ENCODE measurements at places on chromosomes 7 and 10. TPM values are rescaled to one million over a fixed set of nuclear protein-coding genes. Genes with fewer than 3 reads are reported as not detected.

ZP3 gene
- 4.6 TPM for total RNA-seq

TUBAL3 gene
- total RNA-seq = not detected

C10orf62 gene
- not detected for total RNA-seq

ZNF511 gene
- 14.3 TPM for total RNA-seq

PON3 gene
- 0.39 TPM for total RNA-seq

TMEM229A gene
- 7.6 TPM for total RNA-seq

PLAC9 gene
- 116 TPM for total RNA-seq

PROSER2 gene
- total RNA-seq = 2.1 TPM

ENKUR gene
- total RNA-seq = 0.10 TPM

Data from cardiac ventricle fibroblast (primary cell).